ENCODE measurements at places on chromosomes 5 and 9.

DNA sequence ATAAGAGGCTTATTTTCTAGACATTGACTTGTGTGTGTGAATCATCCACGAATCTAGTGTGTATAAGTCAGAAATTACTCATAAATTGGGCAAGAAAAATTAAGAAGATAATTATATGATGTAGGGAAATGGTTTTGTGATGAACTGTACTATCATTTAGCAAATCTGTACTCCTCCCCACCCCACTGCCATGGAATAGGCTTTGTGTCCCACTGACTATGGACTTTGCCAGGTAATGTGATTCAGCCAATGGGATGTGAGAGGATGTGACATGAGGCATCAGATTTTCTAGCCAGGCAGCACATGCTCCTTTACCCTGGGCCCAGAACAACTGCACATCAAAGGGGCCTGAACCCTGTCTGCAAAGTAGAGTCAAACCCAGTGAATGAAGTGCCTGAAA is 406.6 kb downstream of the CTNND2 start:
- no peak for DNase-seq
- H3K4me1 ChIP-seq, result no peaks in the 10 kb centered on the region
- no peaks in the 10 kb centered on the region for H3K27me3 ChIP-seq
- H3K4me3 ChIP-seq, result no peak overlapping the region
- no peak overlapping the region for H3K27ac ChIP-seq
- H3K36me3 ChIP-seq, result no peaks in the 10 kb centered on the region

GRCh38 chr9:114779352-114779845 is 26.4 kb downstream of the TNFSF15 start:
- H3K27ac ChIP-seq, result peak overlapping the region; percentile 69
- peak; percentile 10 for DNase-seq
- peaks cover 13% of the 10 kb centered on the region for H3K4me1 ChIP-seq
- no peaks in the 10 kb centered on the region for H3K27me3 ChIP-seq
- H3K36me3 ChIP-seq, result no peaks in the 10 kb centered on the region

DNA sequence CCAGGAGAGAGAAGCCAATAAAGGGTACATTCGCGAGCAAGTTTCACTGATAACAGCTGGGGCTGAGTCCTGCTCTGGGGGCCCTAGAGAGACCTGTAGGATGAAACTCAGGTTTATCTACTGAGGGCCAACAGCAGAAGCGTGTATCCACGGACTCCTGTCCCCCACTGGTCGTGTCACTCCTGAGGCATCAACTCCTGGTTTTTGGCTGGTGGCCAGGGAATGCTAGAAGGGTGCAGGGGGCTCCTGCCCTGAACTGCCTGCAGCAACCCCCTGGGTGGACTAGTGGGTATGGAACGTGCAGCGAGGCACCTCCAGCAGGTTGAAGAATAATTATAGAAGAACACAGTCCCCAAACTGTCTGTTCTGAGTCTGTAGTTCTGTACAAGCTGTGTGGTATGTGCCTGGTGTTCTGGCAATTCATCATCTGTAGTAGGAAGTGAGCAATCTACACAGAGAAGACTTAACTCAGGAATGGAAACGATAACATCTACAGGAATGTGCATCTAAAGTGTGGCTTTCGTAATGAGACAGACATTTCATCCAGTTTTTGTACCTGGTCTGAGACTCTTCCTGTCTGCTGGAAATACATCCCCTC is 64.5 kb upstream of the GNA14 start:
- no peaks in the 10 kb centered on the region for H3K36me3 ChIP-seq
- no peak overlapping the region for H3K4me3 ChIP-seq
- no peak overlapping the region for H3K27ac ChIP-seq
- no peak for DNase-seq
- no peaks in the 10 kb centered on the region for H3K4me1 ChIP-seq

- H3K27ac ChIP-seq, result no peak overlapping the region
- no peaks in the 10 kb centered on the region for H3K27me3 ChIP-seq
- DNase-seq, result no peak
- no peak overlapping the region for H3K4me3 ChIP-seq
Measured at GRCh38 chr5:150067405-150067960, 18.9 kb downstream of the CSF1R start.

DNA sequence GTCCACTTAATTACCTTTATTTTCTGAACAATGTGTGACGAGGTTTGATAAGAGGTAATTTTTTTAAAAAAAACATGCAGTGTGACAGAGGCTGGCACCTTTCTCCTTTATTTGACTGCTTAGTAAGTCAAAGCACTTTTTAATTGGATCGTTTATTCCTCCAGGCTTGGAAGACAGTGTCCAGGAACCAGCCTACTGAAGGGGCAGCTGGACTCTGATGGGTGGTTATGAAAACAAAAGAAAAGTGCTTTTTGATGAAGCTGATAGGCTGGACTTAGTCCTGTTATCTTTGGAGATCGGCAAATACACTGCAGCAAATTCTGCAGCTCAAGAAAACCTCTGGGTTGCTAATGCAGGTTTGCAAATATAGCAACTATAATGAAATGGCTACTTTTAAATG is 141.7 kb downstream of the DCP2 start:
- no peak overlapping the region for H3K4me3 ChIP-seq
- peaks cover 6% of the 10 kb centered on the region for H3K4me1 ChIP-seq
- H3K27ac ChIP-seq, result no peak overlapping the region
- H3K27me3 ChIP-seq, result no peaks in the 10 kb centered on the region
- no peaks in the 10 kb centered on the region for H3K36me3 ChIP-seq

DNA sequence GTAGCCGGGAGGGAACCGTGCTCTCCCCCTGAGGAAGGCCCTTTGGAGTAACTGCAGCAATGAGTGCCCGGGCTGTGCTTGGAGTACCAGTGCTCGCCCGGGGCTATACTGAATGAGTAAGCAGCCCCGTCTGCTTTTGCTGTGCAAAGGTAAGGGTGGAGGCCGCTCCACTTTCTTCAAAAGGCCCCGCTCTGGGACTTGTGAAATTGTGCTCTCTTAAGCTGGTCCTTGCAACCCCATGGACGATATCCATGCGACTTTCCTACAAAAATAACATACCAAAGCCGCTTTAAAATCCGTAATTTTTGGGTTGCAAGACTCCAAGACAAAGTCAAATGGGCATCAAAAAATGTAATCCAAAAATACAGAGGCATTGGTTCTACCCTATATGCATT is 578 bp upstream of the TNFAIP8 start:
- no peaks in the 10 kb centered on the region for H3K36me3 ChIP-seq
- DNase-seq, result no peak
- no peaks in the 10 kb centered on the region for H3K27me3 ChIP-seq
- H3K4me3 ChIP-seq, result peak overlapping the region; percentile 47
- H3K27ac ChIP-seq, result peak overlapping the region; percentile 76

DNA sequence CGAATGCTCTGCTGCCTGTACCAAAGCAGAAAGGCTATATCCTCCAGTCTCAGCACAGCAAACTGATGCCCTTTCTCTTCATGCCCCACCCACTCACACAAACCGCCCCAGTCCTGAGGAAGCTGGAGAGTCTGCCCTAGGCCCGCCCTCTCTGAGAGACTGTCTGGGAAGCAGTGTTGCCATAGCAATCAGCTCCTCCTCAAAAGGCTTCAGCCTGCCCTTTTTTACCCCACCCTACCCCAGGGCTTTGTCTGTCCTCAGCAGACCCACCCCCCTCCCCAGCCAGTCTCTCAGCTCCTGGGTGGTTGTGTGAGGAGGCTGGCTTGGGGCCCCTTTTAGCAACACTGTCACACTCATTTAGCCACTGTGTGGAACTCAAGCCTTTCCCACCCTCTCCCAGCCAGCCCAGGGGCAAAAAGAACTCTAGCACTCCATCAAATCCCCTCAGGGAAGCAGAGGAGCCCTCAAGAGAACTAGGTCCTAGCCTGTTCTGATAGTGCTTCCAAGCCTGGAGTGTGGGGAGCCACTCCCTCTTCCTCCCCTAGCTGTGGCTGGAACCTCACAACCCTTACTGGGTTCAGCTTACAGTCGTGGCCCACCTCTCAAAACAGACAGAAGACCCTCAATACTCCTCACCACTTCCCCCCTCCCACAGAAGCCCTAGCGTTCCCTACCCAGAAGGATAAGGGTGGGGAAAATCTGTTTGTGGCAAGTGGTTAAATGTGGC is 1.4 kb downstream of the ATOSB start:
- peak overlapping the region; percentile 92 for H3K27ac ChIP-seq
- H3K4me3 ChIP-seq, result peak overlapping the region; percentile 94
- peaks cover 47% of the 10 kb centered on the region for H3K4me1 ChIP-seq
- H3K27me3 ChIP-seq, result no peaks in the 10 kb centered on the region
- H3K36me3 ChIP-seq, result no peaks in the 10 kb centered on the region
- DNase-seq, result peak; percentile 90

Measured in kidney (tissue), 22 donors.